T-cell (primary cell): ENCODE measurements at places on chromosomes 12 and 14. TPM values are rescaled to one million over a fixed set of nuclear protein-coding genes. Genes with fewer than 3 reads are reported as not detected.

GRCh38 chr14:56125772-56126636 lies 7.8 kb downstream of the PELI2 start:
- H3K27ac ChIP-seq = no peak overlapping the region
- peaks cover 5% of the 10 kb centered on the region for H3K27me3 ChIP-seq
- H3K36me3 ChIP-seq = no peaks in the 10 kb centered on the region
- H3K4me1 ChIP-seq = no peaks in the 10 kb centered on the region
- no peak for DNase-seq

ADAMTS20 gene
- total RNA-seq = not detected

GRCh38 chr14:70926235-70926830 lies 19.1 kb downstream of the PCNX1 start:
- no peaks in the 10 kb centered on the region for H3K36me3 ChIP-seq
- no peaks in the 10 kb centered on the region for H3K27me3 ChIP-seq
- H3K4me1 ChIP-seq = peaks cover 29% of the 10 kb centered on the region
- no peak for DNase-seq
- no peak overlapping the region for H3K4me3 ChIP-seq

FSCB gene
- total RNA-seq = not detected

PZP gene
- not detected for total RNA-seq

- H3K4me1 ChIP-seq = no peaks in the 10 kb centered on the region
- H3K4me3 ChIP-seq = no peak overlapping the region
These were observed 1316.9 kb upstream of the SEL1L start for GRCh38 chr14:82850576-82850975.

DNA sequence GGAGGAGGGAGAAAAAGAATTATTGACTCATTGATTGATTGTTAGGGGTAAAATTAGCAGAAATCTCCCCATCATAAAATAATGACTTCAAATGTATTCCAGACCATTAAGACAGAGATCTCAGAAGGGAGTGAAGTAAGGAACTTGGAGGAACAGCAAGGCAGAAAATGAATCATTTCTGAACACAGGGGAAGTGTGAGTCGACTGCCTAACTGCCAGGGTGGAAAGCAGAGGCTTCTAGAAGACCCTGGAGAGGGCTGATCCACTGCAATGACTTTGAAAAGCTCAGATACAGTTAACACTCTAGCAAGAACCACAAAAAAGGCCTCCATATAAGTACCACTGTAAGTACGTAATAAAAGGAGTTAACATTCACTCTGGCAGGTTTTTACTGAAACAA lies 9.7 kb downstream of the GLTP start:
- H3K36me3 ChIP-seq = peaks cover 15% of the 10 kb centered on the region
- no peaks in the 10 kb centered on the region for H3K27me3 ChIP-seq
- H3K27ac ChIP-seq = no peak overlapping the region
- DNase-seq = no peak

CLEC4D gene
- not detected for total RNA-seq

DNA sequence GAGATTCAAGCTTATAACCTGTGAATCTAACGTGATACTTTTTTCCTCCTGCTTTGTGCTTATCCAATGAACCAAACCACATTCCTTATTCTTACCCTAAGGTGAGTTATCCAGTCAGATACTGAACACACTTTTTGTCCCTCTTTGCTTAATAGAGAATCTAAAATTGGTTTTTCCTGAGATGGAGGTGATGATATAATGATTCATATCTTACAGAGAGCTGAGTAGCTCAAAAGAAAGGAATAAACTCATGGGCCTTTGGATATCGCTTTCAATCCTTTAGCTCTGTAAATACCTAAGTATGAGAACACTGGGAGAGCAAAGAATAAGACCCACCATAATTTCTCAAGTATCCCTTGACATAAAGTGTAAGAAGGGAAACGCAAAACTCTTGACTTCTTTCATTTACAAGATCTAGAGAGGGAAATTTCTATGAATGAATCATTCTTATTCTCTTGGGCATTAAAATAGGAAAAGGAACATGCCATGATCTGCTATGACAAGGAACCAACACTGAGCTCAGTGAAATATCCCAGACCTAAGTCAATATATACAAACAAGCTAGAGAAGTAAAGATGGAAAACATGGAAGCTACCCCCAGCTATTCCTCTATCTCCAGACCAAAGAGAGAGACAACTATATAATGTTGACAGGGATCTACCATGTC lies 81.8 kb upstream of the STAC3 start:
- H3K27ac ChIP-seq = no peak overlapping the region
- H3K4me1 ChIP-seq = no peaks in the 10 kb centered on the region
- no peak overlapping the region for H3K4me3 ChIP-seq
- no peaks in the 10 kb centered on the region for H3K27me3 ChIP-seq

DNA sequence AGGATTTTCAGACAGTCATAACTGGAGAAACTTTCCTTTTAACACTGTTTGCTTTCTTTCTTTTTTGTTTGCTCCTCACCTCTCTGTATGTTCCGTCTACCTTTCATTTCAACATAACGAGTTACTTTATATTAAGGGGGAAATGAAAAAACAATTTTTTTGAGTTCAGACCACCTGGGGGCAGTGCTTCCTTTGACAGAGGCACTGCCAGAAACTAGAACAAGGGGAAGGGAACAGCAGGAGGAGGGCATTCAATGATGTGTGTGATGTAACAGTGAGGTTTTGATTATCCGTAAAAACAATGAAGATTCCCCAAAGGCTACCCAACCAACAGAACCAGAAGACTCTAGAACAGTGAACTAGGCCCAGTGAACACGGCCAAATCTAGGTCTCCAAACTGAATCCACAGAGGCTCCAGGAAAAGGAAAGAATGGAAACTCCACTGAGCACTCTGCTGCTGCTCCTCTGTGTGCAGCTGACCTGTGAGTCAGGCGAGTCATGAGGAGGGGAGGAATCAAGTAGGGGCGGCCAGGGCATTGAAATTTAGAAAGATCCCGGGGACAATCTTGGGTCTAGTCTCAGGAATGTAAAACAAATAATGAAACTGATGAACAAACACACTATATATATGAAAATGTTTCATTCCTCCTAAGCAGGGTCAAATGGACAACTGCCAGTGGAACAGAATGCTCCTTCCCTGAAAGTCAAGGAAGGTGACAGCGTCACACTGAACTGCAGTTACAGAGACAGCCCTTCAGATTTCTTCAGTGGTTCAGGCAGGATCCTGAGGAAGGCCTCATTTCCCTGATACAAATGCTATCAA lies 323.5 kb downstream of the DAD1 start:
- DNase-seq = no peak
- H3K4me1 ChIP-seq = no peaks in the 10 kb centered on the region
- no peaks in the 10 kb centered on the region for H3K36me3 ChIP-seq

ATP2B1 gene
- total RNA-seq = 40.1 TPM

FAM186B gene
- total RNA-seq = 0.65 TPM

DNA sequence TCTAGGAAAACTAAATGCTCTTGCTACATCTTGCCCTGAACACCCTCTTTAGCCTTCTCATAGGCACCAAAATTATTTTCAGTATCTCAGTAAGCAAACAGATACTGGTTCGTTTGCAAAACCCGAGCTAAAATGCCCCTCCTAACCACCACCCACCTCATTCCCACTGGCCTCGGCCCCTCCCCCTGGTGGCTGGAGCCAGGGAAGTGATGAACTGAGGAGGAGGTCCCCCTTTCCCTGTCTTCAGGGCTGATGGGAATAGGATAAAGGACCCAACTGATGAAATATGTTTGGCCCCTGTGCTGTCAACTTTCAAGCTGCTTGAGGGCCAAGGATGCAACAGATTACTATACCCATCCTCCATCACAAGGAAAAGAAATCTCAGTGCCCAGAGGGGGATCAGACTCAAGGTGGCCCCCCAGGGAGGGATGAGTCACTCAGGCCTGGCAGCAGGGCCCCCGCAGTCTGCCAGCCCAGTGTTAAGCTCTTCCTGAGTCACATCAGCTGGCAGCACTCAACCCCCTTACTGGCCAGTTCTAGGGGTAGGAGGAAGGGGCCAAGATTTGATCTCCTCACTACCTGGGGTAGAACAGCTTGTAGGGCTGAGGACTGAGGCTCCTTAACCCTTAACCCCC lies 1.7 kb downstream of the ANKRD52 start:
- no peaks in the 10 kb centered on the region for H3K27me3 ChIP-seq
- peaks cover 46% of the 10 kb centered on the region for H3K36me3 ChIP-seq

KCNMB4 gene
- total RNA-seq = 1.2 TPM

DNA sequence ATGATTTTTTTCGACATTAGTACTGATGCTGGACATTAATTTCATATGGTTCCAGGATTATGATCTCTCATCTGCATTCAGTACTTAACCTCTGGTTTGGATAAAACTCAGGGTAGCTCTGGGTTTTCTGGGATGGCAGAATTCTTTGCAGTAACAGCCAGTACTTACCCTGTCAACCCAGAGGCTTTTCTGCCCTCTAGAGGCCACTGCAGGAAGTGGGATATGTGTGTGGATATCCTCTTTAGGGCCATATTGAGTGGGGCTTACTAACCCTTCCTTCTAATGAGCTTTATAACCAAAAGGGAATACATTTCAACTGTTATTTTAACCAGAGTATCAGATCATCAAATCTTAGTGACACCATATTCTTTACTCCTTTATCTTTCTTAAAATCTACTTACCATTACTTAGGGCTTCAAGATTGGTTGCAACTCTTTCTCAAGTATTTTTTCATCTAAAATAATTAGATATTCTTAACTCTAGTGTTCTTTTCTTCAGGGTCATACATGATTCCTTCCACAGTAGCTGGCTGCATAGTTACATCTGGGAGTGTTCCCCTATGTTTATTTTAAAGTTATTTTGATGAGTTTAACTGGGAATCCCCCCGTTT lies 488.0 kb upstream of the STXBP6 start:
- no peaks in the 10 kb centered on the region for H3K4me1 ChIP-seq
- H3K4me3 ChIP-seq = no peak overlapping the region
- H3K36me3 ChIP-seq = no peaks in the 10 kb centered on the region
- DNase-seq = no peak
- H3K27ac ChIP-seq = no peak overlapping the region

DNA sequence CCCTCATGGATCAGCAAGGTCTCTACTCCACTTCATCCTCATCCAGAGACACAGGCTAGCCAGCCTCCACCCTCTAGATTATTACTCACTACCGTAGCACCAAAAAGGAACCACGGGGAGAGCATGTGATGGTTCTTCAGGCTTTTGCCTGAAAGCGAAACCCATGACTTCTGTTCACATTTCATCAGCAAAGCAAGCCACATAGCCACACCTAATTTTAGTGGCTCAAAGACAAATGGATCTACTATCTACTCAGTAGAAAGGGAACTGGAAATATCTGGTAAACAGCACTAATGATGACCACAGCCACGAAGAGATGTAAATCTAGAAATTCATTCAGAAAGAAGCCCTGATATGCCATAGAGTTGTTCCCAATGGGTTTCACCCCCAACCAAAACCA lies 51.4 kb downstream of the VCPKMT start:
- DNase-seq = no peak
- peaks cover 47% of the 10 kb centered on the region for H3K4me1 ChIP-seq
- H3K27me3 ChIP-seq = no peaks in the 10 kb centered on the region
- H3K36me3 ChIP-seq = peaks cover 2% of the 10 kb centered on the region
- peak overlapping the region; percentile 93 for H3K27ac ChIP-seq

- H3K36me3 ChIP-seq = no peaks in the 10 kb centered on the region
- H3K27me3 ChIP-seq = no peaks in the 10 kb centered on the region
- H3K4me1 ChIP-seq = peaks cover 12% of the 10 kb centered on the region
- no peak overlapping the region for H3K27ac ChIP-seq
- no peak overlapping the region for H3K4me3 ChIP-seq
These were observed 191.0 kb upstream of the BTG1 start for GRCh38 chr12:92336641-92337040.

PROX2 gene
- total RNA-seq = not detected

DNA sequence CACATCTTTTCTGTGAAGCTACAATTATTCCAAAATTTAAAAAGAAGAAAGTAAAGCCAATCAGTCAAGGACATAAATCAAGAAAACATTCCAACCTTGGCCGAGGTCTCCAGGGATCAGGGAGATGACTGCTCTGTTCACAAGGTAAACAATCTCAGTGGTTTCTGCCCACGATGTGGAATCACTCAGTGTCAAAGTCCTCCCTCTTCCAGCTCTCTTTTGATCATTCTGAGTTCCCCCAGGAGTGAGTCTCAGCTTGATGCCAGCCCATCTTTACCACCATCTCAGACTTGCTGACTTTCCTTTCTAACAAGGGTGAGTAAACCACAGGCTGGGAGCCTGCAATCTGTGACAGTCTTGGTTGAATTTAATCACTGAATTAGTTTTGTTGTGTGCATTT lies 4.8 kb upstream of the SERPINA9 start:
- H3K4me3 ChIP-seq = no peak overlapping the region
- H3K36me3 ChIP-seq = no peaks in the 10 kb centered on the region
- peaks cover 1% of the 10 kb centered on the region for H3K4me1 ChIP-seq

- no peak overlapping the region for H3K27ac ChIP-seq
- H3K4me1 ChIP-seq = no peaks in the 10 kb centered on the region
- H3K36me3 ChIP-seq = peaks cover 19% of the 10 kb centered on the region
- no peaks in the 10 kb centered on the region for H3K27me3 ChIP-seq
These were observed 33.4 kb upstream of the PSEN1 start for GRCh38 chr14:73102806-73103497.

GRIP1 gene
- 3.6 TPM for total RNA-seq

- DNase-seq = no peak
- H3K27ac ChIP-seq = no peak overlapping the region
- no peaks in the 10 kb centered on the region for H3K27me3 ChIP-seq
- no peak overlapping the region for H3K4me3 ChIP-seq
These were observed 2.8 kb upstream of the PRH2 start for GRCh38 chr12:10926269-10926668.

GRCh38 chr14:32203928-32204357 lies 874 bp upstream of the RNU6-8 start:
- H3K27me3 ChIP-seq = peaks cover 2% of the 10 kb centered on the region
- peak overlapping the region; percentile 85 for H3K4me3 ChIP-seq
- H3K36me3 ChIP-seq = no peaks in the 10 kb centered on the region
- peak overlapping the region; percentile 96 for H3K27ac ChIP-seq

GRCh38 chr12:105417732-105418131 lies 87.2 kb downstream of the C12orf75 start:
- no peak overlapping the region for H3K27ac ChIP-seq
- no peaks in the 10 kb centered on the region for H3K27me3 ChIP-seq
- H3K4me3 ChIP-seq = no peak overlapping the region

- H3K27me3 ChIP-seq = no peaks in the 10 kb centered on the region
- no peak for DNase-seq
- no peaks in the 10 kb centered on the region for H3K4me1 ChIP-seq
- no peaks in the 10 kb centered on the region for H3K36me3 ChIP-seq
These were observed 14.8 kb downstream of the SLC25A29 start for GRCh38 chr14:100291305-100292075.

DNA sequence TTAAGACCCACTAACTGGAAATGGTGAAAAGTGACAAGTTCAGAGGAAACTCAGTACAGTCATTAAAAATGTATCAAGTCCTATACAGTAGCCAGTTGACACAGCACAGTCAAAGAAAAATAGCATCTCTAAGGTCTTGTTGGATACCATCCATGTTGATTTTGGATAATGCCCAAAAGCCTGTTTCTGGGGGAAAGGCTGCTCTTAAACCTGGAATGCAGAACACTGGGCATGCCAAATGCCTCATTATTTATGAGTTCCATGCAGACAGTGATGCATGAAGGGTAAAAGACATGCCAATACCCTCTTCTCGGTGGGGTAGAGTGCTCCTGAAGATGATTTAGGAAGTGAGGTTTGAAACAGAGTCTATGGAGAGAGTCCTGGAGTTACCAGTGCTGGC lies 29.6 kb downstream of the KCNK13 start:
- DNase-seq = no peak
- peaks cover 2% of the 10 kb centered on the region for H3K27me3 ChIP-seq
- no peak overlapping the region for H3K4me3 ChIP-seq
